Heart left ventricle (tissue), 16 donors: ENCODE measurements at places on chromosomes 6 and 20. TPM values are rescaled to one million over a fixed set of nuclear protein-coding genes. Genes with fewer than 3 reads are reported as not detected.

GRCh38 chr6:47318236-47318989 is 8.7 kb upstream of the TNFRSF21 start:
- no peak for DNase-seq

GRCh38 chr20:11867291-11867919 is 50.3 kb upstream of the BTBD3 start:
- DNase-seq: no peak

- peak; percentile 49 for DNase-seq
These were observed 31.0 kb downstream of the DAAM2 start for GRCh38 chr6:39822846-39823815.

GRCh38 chr6:133764008-133764753 is 124.7 kb upstream of the TCF21 start:
- DNase-seq: no peak

The TSBP1 gene
- total RNA-seq: not detected

The GFOD1 gene
- total RNA-seq: 65.8 TPM
